ACHN (cell line): ENCODE measurements at places on chromosomes 12 and 14.
A peak's percentile ranks its signal among the peaks of the same experiment; 100 is the strongest.

DNA sequence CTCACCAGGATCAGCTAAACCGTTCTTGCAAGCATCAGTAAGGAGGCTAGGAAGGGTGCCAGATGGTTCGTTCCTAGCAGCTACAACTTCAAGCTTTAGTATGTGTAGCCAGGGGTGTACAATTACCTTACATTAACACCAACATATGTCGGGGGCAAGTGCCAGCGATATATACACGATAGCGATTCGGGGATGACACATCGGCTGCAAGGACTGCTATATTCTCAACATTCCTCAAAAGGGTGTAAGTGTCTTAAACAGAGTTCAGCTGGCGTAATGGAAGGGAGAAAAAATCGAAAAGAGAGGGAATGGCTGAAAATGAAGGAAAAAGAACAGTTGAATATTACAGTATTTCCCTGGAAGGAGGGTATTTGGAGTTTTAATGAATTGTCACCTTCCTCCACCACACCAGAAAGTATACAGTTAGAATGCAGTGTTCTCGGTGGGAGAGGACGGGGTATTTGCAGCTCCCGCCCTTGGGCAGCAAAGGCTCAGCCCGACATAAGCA, 545 bp downstream of the LIMA1 start:
- DNase-seq: peak; percentile 41

DNA sequence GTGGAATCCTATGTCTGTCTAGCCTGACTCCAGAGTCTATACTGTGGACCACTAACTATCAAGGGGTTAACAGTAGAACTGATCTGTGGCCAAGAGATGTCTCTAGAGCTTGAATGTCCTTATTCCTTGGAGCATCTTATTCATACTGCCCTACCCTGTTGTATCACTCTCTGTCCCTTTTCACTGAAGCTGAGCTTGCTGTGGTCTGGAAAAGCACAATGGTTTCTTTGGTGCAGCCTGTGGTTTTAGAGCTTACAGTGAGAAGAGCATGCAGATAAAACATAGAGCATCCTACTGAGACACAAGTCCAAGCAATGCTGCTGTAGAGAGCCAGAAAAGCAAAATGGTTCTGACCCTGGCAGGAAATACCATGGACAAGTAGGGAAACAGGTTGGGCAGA, 367.0 kb upstream of the ATP2B1 start:
- no peak for DNase-seq

DNA sequence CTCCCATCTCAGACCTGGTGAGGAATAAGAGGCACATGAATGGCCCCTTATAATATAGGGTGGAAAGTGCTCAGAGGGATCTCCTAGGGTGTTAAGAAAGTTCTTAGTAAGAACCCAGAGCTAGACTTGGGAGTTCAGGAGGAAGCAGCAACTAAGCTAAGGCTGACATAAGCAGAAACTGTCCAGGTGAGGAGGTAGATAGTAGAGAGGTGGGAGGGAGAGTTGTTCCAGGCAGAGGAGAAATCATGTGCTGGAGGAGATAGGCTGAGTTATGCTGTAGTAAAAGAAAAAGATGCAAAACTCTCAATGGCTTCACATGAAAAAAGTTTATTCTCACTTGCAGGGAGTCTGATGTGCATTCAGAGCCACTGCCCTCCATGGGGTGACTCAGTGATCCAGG, 50.7 kb downstream of the FOS start:
- DNase-seq: no peak

DNA sequence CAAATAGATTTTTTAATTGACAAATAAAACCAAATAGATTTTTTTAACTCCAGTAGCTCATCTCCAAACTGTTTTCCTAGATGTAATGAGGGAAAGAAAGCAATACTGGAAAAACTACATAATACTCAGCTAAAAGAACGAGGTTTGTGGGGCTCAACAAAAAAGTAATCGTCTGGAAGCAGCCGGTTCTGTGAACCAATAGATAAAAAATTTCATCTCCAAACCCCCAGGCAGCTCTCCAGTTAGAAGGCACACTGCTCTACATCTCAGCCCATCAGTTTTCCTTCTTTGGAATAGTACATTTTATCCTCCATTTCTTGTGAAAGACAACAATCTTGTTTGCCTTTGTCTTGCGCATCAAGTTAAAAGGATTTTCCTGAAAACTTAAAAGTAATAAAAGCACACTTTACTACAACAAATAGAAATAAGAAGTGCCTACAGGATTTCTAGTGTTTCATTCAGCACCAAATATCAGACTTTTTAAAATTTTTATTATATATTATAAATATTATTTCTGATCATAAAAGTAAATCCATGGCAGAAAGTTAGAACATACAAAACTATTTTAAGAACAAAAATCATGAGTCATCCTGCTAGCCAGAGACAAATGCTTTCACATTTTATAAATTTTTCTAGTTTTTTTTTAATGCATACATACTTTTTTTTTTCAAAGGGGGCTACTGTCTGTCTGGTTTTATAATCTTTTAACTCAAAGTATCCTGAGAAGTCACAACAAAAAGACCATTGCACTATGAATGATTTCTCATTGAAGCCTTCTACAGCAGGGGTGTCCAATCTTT, 67.7 kb downstream of the EPS8 start:
- DNase-seq: peak; percentile 32

DNA sequence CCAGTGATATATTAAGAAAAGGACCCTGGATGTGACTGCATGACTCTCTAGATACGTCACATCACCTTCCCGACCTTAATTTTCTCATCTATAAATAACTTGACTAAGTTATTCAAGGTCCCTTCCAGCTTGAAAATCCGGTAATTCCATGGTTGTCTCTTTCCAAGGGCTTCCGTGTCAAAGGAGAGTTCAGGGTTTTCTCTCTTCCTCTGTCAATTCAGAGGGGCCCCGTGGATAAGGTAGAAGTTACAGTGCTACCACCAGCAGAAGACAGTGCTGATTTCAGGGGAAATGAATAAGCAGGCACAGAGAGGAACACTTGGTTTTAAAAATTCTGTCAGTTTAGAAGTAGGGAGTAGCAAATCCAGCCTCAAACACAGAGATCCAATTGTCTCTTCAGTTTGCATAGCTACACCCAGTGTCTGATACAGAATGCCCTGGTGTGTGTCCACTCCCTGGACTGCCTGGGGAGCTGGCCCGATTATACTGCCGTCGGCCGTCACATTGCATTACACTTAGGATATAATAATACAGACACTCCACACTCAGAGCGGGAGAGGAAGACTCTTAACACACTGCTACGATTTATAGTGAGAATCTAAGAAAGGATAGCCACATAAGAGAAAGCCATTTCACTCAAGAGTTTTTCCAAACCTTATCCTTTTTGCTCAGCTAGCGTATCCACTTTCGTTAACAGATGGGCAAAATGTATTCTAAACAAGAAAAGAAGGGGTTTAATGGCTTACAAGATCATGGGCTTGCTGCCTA, 54.7 kb upstream of the GTF2A1 start:
- DNase-seq: no peak

GRCh38 chr12:50047693-50048250, 9.6 kb upstream of the ASIC1 start:
- DNase-seq: no peak

GRCh38 chr14:77378701-77379100, 1.5 kb downstream of the SAMD15 start:
- DNase-seq: no peak

GRCh38 chr12:117412465-117413188, 51.2 kb upstream of the NOS1 start:
- DNase-seq: no peak

- no peak for DNase-seq
Measured at GRCh38 chr14:101616202-101616601, 54.9 kb downstream of the DIO3 start.

DNA sequence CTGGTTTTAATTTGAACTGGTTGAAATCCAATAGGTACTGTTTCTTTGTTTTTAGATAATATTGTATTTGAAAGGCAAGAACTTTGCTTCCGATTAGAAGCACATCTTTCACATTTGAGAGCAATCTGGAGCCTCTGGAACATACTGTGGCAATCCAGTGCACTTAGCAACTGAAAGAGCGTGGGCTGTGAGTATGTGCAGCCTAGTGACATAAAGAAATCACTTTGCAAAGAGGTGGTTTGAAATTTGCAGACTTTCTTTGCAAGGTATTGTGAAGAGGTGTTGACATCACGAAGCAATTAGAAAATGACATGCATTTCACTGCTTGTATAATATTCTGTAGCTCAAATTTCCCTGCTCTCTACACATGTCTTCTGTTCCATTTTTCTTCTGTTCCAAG, 23.5 kb upstream of the CFAP54 start:
- no peak for DNase-seq

- peak; percentile 76 for DNase-seq
Measured at GRCh38 chr14:50943943-50944646, at the start of gene PYGL. PYGL (minus strand) TSS chr14:50944483; CDS start chr14:50944403, 80 bp downstream.

DNA sequence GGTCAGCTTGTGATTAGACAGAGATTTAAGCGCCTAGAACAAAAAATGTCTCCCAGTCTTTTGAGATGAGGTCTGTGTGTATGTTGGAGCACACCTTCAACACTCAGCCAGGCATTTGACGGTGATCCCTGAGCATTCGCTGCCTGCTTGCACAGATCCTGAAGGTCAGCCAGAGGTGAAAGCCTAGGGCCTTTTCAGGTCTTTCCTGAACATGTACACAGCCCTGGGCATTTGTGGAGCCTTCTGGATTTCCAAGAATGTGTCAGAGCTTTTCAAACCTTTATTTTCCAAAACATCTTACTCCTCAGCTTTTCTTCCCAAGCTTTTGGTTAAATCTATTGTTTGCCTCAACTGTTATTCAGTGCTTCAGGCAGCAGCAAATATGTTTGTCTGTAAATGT, 59.1 kb upstream of the AMN start:
- no peak for DNase-seq

DNA sequence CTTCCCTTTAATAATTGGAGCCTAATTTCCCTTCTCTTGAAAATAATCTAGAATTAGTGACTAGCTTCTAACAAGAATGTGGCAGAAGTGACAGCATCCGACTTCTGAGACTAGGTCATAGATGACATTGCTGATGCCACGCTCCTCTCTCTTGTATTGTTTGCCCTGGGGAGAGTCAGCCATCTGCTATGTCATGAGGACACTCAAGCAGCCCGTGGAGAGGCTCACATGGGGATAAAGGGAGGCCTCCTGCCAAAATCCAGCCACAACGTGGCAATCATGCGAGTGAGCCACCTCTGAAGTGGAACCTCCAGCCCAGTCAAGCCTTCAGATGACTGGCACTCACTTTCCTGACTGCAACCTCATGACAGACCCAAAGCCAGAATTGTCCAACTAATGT, 54.2 kb upstream of the LRRK2 start:
- DNase-seq: no peak

DNA sequence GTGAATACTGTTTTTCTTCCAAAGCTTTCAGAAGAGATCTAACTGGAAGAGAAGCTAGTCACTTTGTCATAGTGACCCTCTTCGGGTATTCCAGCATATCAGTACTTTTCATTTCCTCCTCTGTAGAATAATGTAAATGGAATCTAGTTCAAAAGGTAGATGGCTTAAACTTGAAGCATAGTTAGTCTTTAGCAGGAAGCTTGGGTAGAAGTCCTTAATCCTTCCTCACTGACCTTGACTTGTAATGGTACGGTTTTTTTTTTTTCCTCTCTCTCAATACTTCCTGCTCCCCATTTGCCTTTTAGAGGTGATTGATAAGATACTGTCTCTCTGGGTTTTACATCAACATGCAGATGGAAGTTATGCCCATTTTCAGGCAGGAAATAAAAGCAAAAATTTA, 1.7 kb downstream of the FBXO34 start:
- DNase-seq: no peak

GRCh38 chr12:33253178-33253577, 186.4 kb downstream of the SYT10 start:
- DNase-seq: no peak

GRCh38 chr12:112148031-112148513, 22.7 kb downstream of the TRAFD1 start:
- peak; percentile 66 for DNase-seq

DNA sequence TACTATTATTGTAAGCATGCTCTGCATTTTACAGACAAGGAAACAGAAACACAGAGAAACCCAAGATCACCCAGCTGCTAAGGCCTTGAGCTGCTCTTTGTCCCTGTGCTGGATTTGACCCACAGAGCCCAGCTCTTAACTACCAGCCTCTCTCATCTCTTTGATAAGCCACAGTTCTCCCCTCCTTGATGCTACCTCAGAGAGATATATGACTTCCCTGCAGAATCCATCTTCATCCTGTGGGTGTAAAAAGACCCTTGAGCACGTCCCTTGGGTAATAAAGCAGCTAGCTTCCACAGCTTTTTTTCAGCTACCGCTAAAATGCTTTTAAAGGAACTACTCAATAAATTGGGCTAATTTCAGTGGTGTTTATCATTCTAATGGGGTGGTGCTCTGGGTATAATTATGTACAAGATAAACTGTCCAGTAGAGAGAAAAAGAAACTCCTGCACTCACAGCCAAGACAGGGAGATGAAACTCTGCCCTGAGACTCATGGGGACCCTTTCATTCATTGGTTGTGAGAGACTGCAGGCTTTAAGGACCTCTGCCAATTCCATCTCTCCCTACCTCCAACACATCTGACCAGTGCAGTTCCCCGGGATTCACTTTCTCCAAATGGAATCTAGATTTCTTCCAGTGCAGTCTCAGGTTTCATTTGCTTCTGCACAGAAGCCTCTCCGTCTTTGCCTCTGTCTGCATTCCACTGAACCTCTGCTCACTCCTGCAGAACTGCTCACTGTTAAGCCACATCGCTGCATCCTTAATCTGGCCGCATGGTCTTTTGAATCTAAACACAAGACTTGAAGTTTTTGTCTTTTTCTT, 24.7 kb upstream of the NTF3 start:
- DNase-seq: no peak

- DNase-seq: no peak
Measured at GRCh38 chr12:81953541-81953940, 194.4 kb upstream of the PPFIA2 start.

- no peak for DNase-seq
Measured at GRCh38 chr14:71947947-71948500, 15.8 kb downstream of the RGS6 start.

DNA sequence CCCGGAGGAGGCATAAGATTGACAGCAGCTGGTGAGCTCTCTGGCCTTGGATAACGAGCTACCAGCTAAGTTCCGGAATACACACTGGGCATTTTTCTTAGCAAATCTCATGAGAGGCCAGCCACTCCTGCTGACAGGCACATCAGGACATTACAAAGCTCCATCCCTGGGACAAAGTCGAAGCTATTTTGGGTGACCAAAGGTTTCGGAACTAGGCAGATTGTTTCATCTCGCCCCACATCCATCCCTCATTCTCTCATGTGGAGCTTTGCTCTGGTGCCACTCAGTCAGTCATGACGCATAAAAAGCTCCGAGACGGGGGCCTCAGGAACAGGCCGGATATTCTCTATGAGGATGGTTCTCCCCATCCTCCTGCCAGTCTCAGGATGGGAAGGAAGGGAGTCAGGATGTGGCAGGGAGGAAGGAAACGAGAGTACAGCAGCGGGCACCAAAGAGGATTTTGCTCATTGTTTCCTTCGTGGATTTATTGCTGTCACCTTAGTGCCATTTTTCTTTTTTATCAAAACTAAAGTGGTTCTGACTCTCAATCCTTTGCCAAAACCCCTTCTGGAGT, 253.1 kb upstream of the FKBP4 start:
- no peak for DNase-seq

DNA sequence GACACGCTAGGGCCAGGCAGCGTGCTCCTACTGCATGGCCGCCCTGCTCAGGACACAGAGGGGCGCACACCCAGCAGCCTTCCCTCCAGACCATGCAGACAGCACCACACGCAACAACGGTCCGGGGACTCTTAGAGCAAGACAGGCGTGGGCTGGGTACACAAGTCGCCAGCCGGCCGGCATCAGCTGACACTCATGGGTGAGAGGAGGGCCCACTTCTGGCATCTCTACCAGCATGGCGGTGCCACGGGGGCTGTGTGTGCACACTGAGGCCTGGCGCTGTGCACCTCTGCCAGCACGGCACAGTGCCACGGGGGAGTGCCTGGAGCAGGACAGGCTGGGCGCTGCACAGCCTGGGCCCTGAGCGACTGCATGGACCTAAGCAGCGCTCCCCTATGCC, 6.7 kb upstream of the BTBD6 start:
- no peak for DNase-seq
